Coronary artery (tissue), 2 donors: ENCODE measurements at places on chromosomes 5 and 9.

- DNase-seq, result no peak
Measured at GRCh38 chr9:114487607-114488300, 17.5 kb downstream of the WHRN start.

- DNase-seq, result no peak
Measured at GRCh38 chr9:123350590-123351310, 5.2 kb upstream of the CRB2 start.

- peak; percentile 81 for DNase-seq
Measured at GRCh38 chr9:84851935-84852585, 182.5 kb downstream of the NTRK2 start.

GRCh38 chr5:1317921-1318565, 23.2 kb upstream of the TERT start:
- DNase-seq, result peak; percentile 38

- DNase-seq, result no peak
Measured at GRCh38 chr5:88115211-88115610, 153.4 kb downstream of the TMEM161B start.

DNA sequence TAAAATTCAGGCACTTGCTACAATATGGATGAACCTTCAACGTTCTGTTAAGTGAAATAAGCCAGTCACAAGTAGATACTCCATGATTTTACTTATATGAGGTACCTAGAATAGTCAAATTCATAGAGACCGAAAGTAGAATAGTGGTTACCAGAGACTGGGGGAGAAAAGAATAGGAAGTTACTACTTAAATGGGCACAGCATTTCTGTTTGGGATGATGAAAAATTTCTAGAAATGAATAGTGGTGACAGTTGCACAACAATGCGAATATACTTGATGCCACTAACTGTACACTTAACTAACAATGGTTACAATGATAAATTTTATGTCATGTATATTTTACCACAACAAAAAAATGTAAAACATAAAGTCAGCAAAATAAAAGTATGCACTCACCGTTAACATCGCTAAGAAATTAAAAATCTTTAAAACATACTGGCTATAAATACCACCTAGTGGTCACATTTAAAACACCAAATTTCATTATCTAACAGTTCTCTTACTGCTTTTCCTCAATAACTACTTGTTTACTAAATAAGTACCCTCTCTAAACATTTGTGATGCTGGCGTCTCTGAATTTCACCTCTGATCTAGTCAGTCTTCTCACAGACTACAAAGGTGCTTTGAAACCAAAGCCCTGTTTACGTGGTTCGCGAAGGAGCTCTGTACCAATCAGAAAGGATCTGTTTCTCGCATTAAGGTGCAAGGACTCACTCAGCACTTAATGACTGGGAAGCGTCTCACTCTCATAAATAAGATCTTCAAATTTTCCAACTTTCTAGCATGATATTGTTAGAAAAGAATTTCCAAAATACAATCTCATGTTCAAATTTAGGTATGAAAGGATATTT, 22.7 kb downstream of the KIF3A start:
- no peak for DNase-seq

GRCh38 chr5:16897284-16897704, 38.8 kb downstream of the MYO10 start:
- DNase-seq, result no peak

DNA sequence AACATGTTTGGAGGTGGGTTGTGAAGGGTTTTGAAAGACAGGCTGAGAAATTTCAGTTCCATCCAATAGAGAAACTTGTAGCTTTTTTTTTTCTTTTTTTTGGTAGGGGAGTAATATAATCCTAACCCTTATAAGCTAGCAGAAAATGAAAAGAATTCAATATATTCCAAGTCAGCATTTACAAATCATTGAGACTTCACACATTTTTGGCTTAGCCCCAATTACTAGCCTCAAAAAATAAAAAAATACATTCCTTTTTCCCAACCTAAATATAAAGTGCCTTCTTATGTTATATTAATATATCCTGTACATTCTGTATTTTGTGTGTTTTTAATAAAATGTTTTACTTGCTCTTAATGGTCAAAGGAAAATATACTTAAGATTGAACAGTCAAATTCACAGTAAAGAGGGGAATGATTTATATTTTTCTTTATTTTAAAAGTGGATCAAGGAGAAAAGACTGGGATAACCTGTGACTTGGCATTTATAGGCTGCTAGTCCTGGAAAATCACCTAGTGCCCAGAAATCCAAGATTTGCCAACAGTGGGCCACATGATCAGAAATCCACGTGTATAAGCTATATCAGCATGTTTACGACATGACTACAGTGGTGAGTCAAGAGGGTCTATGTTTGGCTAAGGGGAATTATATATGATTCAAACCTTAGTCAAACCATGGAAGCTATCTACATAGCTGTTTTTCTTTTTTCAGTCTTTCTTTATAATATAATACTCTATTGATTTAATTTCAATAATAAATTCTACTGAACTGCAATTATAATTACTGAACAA, 14.5 kb downstream of the HACD4 start:
- DNase-seq, result no peak

DNA sequence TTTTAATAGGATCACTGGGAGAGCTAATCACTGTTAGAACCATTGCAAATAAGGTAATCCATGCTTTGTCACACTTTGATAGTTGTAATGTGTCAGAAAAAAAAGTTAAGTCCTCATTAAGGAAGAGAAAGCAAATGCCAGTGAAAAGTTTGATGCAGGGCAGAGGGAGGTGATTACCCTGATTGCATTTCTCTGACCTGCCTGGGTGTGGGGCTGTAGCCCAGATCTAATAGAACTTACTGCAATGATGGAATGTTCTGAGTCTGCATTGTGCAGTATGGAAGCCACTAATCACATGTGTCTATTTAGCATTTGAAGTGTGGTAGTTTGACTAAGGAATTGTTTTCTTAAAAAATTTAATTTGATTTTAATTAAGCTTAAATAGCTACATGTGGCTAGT, 202.7 kb downstream of the ATP10B start:
- no peak for DNase-seq

DNA sequence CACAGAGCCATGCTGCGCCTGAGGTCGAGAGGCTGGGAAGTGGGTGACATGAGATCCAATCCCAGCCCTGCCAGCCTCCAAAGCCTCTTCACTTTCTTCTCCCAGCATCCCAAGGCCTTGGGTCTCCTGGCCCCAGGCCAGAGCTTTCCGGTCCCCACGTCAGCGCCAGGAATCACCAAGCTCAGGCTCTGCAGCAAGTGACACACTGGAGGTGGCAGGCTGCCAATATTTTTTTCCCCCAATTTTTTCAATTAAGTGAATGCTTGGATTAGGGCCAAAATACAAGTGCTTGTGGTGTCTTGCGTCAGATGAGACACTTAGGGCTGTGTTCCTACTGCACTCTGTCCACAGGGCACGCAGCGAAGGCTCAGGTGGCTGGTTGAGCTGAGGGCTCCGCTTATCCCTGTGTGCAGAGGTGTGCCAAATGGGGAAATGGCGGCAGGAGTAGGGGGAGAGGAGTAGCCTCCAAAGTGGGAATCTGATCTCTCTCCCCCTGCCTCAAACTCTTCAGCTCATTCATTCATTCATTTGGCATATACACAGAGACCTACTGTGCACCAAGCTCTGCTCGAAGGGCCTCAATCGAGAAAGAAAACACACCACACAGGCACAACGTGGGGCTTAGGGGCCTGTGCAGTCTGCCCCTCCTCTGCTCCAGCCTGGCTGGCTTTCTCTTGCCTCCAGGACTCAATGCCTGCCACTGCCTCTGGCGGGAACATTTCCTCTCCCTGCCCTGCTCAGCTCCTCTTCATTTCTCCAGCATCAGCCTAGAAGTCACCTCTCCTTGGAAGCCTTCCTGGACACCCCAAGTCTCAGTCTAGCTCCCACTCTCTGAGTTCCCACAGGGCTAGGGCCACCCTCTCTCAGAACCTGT, 16.6 kb downstream of the SH3PXD2B start:
- peak; percentile 85 for DNase-seq

GRCh38 chr9:107931071-107931715, 441.6 kb upstream of the KLF4 start:
- DNase-seq, result no peak

GRCh38 chr5:88092358-88092757, 176.3 kb downstream of the TMEM161B start:
- DNase-seq, result no peak

- no peak for DNase-seq
Measured at GRCh38 chr5:900781-901180, 8.1 kb downstream of the TRIP13 start.

DNA sequence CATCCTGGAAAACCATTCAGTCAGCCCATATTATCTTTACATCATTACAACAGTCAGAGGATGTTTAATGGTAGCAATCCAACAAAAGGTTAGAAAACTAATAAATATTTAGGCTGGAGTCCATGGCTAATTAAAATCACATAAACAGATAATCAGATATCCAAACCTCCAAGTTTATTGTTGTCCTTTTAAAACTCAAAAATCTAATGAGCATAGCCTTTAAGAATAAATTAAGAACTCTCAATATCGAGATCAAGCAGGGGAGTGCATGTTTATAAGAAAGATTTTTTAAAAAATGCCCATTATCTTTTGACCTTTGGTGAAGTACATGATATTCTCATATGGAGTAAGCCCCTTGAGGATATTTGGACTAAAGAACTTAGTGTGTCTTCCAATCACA, 842.9 kb upstream of the SEMA6A start:
- DNase-seq, result no peak

DNA sequence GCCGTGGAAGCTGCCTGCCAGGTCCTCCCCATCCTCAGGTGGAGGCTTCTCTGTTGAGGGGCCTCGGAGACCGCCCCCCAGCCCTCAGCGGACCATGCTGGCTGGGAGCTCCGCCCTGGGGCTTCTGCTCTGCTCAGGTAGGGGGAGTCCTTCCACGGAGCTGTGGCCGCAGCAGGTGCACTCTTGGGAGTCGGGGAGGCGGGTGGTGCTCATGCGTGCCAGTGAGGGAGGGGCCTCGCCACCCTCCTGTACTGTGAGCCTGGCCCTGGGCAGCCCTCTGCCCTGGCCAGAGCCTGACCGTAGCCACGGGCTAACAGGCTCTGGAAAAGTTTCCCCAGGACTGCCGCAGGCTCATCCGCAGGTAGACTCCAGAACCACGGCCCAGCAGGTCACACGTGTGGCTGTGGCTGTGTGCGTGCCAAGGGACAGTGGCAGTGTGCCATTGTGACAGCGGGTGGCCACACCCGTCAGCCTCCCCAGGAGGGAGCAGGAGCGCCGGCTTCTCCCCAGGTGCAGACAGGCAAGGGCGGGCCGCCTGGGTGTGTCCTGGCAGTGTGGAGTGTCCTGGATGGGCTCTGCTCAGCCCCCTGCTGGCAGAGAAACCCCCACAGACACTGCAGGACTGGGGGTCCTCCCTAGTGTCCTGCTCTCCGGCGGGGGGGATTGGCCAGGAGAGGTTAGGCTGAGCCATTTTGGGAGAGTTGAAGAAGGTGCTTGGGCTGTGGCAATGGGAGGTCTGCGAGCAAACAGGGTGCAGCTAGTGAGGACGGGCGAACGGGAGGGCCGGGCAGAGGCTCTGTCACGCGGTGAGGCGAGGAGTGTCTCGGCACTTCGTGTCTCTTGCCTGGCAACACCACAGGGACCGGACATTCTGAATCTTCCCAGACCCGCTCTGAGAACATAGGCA, 29.5 kb downstream of the TPPP start:
- DNase-seq, result no peak

GRCh38 chr9:128946571-128947276, 679 bp downstream of the DOLK start:
- no peak for DNase-seq

DNA sequence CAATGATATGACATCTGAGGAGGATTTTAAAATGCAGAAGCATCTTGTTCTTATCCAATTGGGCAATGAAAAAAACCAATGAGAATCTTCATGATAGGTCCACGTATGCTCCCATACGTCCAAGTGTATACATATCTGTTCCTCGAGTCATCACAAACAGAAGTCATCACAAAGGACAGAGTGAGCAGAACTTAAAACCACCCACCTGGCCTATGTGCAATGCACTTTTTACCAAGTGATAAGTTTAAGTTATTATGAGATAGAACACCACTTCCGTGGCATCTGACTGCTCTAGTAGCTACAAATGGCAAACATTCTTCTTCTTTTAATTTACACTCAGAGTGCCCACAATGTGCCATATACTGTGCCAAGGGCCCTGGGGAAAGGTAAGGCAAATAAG, 82.4 kb downstream of the PPP2R2B start:
- no peak for DNase-seq

DNA sequence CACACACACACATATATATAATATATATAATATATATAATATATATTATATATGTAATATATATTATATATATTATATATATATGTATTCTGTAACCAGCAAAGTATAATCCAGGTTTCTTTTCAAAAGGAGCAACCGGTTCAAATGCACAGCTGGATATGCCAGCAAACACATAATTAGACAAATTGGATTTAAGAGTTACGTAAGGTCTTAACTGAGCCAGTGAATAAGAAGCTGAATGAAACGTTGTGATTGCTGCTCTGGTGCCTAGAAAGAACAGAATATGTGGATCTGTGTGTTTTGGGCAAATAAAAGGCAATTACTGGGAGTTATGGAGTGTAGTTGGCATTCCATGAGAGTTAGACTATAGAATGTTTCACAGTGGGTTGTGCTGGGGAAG, 178.1 kb downstream of the SLF1 start:
- no peak for DNase-seq

DNA sequence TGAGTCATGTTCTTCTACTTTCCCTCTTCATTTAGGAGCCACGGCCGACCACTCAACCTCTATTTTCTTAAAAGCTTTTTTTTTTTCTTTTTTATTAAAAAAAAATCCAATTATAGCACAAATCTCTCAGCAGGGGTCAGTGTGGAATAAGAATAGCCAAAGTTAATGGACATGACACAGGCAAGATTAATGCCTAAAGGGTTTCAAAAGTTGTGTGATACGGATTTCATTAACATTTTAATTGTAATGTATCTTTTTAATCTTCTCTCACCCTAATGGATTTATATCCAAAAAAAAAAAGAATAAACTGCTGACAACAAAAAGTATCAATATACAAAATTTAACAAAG, 5.4 kb downstream of the NACC2 start:
- DNase-seq, result no peak

- DNase-seq, result peak; percentile 63
Measured at GRCh38 chr5:180599590-180599914, 8.3 kb upstream of the SCGB3A1 start.

GRCh38 chr5:173314166-173314952, 13.9 kb downstream of the STC2 start:
- DNase-seq, result no peak

- DNase-seq, result no peak
Measured at GRCh38 chr5:154359221-154359573, 86.6 kb upstream of the SAP30L start.

- no peak for DNase-seq
Measured at GRCh38 chr5:168528521-168529373, at the start of gene FBLL1. TSS of gene FBLL1 (plus strand) at chr5:168529305. CDS start at chr5:168529505, 200 bp downstream.

- no peak for DNase-seq
Measured at GRCh38 chr9:37290940-37291485, 131.5 kb upstream of the GRHPR start.

DNA sequence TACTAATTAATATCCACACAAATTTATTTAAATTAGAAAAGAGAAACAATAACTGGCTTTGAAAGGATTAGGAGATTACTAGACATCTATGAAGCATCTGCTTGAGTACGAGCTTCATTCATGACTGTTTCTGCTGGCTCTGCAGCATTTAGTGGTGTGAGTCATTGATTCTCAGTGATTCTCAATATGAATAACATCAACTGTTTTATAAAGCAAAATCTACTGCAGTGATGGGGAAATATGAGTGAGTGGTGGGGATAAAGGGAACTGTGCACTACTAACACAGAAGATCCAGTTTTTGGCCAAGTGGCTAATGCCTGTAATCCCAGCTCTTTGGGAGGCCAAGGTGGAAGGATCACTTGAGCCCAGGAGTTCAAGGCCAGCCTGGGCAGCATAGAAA, 8.4 kb downstream of the FNBP1 start:
- peak; percentile 22 for DNase-seq
